ENCODE measurements at places on chromosomes 1 and 21. TPM values are rescaled to one million over a fixed set of nuclear protein-coding genes. Genes with fewer than 3 reads are reported as not detected.

DNA sequence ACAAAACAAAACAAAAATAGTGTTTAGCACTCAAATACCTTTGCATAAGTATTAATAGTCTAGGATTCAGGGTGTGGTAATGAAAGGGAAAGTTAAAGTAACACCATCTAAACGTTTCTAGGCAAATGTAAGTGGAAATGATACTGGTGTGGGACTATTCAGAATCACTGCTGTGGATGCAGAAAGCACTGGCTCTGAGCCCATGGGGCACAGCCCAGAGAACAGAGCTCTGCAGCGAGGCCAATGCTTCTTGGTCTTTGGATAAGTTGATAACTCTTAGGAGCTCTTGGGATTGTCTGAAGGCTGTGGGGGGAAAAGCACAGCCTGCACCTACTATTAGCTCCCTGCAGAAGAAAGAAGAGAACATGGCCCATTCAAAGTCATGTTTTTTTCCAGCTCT, 21.4 kb upstream of the DNM3 start:
- no peak for DNase-seq

GRCh38 chr1:205068001-205068400, 16.3 kb downstream of the TMEM81 start:
- DNase-seq, result no peak

- no peak for DNase-seq
These were observed 75.9 kb downstream of the ZSCAN20 start for GRCh38 chr1:33548319-33548718.

GRCh38 chr1:226397955-226398636, 9.8 kb downstream of the PARP1 start:
- no peak for DNase-seq

- no peak for DNase-seq
These were observed 56.6 kb downstream of the ATP1B1 start for GRCh38 chr1:169163059-169163458.

DNA sequence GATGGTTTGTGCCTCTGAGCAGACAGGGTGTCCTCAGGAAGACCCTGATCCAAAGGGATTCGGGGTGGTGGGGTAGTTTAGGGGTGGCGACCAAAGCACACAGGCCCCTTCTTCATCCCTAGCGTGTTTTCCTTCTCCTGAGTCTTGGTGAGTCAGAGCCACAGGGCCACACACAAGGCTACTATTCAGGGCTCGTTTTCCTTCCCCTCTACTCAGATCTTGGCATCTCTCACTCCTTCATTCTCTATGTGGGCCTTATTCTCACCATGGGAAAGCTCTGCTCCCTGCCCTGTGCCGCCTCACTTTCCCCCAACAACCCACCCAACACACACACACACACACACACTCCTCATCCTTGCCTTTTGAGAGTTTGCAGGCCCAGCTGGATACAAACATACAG, 43.6 kb upstream of the WNT2B start:
- DNase-seq, result no peak

DNA sequence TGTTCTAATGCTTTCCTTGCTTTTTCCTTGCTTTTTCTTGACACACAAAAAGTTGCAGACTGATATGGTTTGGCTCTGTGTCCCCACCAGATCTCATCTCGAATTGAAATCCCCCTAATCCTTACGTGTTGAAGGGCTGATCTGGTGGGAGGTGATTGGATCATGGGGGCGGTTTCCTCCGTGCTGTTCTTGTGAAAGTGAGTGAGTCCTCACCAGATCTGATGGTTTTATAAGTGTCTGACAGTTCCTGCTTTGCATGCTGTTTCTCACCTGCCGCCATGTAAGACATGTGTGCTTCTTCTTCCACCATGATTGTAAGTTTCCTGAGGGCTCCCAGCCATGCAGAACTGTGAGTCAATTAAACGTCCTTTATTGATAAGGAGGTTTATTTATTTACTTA, 11.3 kb downstream of the SPATA17 start:
- no peak for DNase-seq

- no peak for DNase-seq
These were observed 13.5 kb downstream of the KCNT2 start for GRCh38 chr1:196594700-196595099.

DNA sequence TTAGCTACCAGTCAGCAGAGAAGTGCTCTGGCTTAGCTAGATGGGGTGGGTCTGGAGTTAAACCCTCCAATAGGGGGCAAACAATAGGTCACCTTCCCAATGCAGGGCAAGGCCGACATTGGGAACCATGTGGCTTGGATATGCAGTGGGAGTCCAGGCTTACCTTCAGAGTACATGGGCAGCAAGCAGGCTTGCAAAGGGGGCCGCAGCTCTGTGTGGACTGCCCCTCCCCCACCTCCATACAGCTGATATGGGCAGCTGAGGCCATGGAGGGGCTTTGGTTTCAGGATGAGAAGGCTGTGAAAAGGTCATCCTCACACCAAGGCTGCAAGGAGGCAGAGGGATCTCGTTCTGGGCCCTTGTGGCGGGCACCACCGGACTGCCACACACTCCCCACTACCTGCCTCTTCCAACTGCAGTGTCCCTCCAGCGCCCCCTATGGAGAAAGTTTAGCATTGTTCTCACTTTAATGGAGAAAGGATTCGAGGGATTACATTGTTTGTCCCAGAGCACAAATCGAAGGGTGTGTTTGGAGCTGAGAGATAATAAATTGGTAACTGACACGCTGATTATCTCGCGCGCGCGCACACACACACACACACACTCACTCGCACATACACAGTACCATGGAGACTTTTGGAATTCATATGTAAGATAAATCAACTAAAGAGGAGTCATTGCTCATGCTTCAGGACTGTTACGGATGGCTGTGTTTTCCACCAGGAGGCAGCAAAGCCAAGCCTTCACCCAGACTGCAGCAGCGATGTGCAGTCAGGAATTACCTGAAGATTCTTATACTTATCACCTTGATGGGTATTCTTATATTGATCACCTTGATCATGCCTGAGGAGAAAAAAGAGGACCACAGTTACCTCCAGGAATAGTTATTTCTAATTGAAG, 7.0 kb upstream of the SMCP start:
- peak; percentile 20 for DNase-seq

DNA sequence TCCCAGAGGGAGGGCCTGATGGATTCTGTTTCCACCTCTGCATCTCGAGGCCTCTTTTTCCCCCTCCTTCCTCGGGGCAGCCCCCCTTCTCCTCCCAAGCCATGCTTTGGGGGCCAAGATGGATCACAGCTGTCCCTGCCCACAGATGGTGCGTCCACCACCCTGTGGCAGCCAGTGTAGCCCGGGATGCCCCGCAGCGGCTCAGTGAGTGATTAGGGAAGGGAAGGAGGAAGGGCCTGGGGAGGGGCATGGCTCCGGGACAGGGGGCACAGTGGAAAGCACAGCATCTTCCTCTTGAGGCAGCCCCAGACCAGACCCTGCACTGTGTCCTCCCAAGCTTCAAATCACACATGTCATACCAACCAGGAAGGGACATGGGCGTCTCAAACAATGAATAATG, 622.4 kb downstream of the MATN1 start:
- no peak for DNase-seq

- no peak for DNase-seq
These were observed 139.5 kb upstream of the SAMSN1 start for GRCh38 chr21:14685568-14685967.

DNA sequence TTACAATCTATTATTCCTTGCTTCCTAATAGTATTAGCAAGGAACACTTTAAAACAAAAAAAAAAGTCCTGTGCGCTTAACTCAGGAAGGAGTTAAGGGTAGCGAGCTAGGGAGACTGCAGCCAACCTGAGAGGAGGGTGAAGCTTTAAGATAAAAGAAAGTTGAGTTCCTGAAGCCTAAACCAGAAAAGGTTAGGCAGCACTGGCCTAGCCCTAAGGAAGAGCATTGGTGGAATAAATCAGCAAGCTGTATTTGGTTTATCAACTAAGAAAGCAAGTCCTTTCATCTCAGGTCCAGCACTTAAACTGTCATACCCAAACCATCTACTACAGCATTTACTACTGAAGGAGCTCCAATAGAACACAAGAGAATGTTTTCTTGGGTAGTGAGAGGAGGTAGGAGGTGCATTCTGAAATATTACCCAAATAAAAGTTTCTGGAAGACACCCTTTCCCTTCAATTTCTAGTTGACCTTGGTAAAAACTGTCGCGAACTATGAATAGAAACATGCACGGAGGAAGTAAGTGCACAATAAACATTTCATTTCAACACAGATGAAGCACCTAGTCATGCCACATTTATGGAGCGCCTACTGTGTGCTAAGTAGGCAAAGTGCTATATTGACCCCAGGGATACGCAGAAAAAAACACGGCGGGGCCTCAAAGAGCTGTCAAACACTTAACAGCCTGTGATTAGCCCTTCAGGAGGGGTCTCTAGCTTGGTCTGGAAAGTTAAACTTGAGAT, 1.3 kb downstream of the GLRX2 start:
- no peak for DNase-seq

GRCh38 chr1:215794156-215794555, 227.1 kb downstream of the KCTD3 start:
- no peak for DNase-seq

DNA sequence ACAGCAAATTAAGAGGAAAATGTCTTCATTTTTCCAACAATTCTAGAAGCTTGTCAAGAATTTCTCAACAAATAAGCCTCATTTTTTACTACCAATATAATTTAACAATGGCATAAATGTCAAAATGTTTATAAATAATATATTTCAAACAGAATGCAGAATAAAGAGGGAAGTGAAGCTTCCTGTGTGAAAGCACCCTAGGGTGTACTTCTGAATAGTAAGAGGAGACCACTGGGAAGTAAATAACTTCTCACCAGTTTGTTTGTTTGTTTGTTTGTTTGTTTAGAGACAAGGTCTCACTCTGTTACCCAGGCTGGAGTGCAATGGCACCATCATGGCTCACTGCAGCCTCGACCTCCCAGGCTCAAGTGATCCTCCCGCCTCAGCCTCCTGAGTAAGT, 244.3 kb downstream of the SLC45A1 start:
- DNase-seq, result no peak

DNA sequence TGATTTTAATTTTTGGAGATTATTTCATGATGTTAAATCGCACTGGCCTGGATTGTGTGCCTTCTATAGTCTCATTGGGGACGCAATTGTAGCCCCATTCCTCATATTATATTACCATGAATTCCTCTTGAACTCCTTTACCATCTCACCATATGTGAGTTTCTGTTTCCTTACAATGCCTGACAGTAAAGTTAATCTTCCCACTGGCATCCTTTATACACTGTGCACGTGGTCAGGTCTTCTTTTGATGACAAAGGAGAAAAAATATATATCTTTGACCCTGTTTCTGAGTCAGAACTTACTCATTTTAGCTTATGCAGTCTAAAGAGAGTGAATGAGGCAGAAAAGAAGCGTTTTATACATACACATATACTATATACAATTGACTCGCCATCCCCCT, 774 bp upstream of the ABL2 start:
- no peak for DNase-seq

DNA sequence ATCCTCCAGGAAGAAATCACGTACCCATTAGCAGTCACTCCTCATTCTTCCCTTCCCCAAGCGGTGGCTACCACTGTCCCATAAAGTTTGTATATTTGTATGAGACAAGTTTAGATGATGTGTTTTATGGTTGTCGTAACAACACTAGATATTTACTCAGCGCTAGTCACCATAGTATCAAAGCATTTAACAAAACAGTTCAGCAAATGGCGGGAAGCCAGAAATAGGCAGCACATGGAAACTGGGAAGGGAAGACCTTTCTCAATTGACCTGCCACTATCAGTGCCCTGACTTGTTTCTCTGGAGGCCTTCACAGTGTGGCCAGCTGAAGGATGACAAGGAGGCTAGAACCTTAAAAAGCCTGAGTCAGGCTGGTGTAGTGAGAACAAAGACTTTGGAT, 31.1 kb downstream of the CNST start:
- DNase-seq, result peak; percentile 18

DNA sequence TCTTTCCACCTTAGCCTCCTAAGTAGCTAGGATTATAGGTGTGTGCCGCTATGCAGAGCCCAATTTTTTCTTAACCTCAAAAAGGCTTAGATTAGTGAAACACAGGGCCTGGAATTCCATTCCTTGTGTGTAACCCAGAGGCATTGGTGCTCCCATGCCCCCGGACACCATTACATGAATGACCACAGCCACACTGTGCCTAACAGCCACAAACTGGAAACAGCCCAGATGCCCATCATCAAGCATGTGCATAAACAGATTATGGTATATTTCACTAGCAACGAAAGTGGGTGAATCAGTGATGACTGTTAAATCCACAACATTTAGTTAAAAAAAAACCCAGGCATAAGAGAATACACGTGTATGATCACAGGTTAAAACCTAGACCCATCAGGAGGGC, 24.4 kb downstream of the ADAM30 start:
- no peak for DNase-seq

DNA sequence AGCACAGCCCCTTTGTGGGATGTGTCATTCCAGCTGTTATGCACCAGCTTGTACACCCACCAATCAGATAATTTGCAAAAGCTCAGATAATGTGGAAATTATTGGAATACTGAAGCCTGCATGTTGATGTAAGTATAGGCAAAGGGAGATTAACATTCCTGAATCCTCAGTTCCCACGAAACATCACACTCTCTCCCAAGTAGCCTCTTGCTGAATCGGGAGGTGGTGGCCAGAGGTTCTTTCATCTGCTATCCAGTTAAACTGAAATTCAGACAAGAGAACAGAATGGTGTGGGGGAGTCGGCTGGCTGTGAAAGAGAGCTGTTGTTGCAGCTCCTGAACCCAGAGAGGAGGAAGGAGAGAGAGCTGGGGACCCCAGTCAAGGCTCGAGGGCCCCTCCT, 170.9 kb downstream of the ZBTB18 start:
- no peak for DNase-seq

- no peak for DNase-seq
These were observed 15.6 kb downstream of the DDAH1 start for GRCh38 chr1:85449356-85449755.

Gene LCE3D
- total RNA-seq, result not detected

Gene NHLH1
- not detected for total RNA-seq

Gene AMY2A
- not detected for total RNA-seq

Gene DTL
- 43.1 TPM for total RNA-seq

Gene PEAR1
- 0.06 TPM for total RNA-seq

Gene PTPRU
- total RNA-seq, result 11.0 TPM

Gene TCHH
- not detected for total RNA-seq

Data from HepG2 (cell line).